ENCODE measurements at places on chromosomes 13 and 19.

- DNase-seq, result peak; percentile 89
These were observed 26.4 kb upstream of the TPT1 start for GRCh38 chr13:45367358-45367757.

DNA sequence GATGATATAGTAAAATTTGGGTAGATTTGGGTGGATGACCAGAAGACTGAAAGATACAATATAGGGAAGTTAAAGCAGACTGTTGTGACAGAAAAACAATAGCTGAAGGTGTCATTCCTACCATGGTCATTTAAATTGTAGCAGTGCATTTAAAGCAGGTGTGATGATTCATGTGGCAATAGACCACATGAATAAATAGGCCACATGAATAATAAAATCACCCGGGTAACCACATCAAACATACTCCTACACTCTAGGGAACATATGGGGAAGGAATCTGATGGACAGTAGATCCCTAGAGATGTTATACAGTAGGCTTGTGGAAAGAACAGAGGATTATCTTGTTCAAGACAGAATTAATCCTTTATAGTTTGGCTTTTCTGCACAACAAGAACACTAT lies 392.6 kb downstream of the SLITRK5 start:
- no peak for DNase-seq

DNA sequence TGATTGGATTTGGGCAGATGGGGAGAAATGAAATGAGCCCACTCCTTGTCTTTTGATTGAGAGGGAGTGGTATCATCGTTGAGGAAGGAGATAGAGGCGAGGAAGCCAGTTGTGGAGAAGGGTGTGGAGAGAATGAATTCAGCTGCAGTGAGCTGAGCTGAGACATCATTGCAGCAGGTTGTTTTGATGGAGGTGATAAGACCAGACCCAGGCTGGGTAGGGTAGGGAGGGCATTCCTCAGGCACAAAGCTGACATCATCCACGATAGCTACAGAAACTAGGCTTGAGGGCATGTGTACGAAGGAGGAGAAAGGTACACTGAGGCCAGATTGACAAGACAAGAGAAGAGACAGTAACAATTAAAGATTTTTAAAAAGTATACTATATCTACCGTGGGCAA lies 1500.9 kb upstream of the SLC10A2 start:
- DNase-seq, result no peak

DNA sequence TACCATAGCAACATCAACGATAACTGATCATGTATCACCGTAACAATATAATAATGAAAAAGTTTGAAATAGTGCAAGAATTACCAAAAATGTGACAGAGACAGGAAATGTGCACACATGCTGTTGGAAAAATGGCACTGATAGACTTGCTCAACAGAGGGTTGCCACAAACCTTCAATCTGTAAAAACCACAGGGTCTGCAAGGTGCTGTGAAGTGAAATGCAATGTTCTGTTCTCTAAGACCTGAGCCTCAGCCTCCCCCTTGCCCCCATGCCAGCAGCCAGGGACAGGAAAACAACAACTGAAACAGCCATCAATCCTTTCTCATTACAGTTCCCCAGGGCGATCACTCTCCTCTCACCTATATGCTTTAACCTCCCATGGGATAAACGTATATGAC lies 88.4 kb downstream of the USP12 start:
- DNase-seq, result no peak

DNA sequence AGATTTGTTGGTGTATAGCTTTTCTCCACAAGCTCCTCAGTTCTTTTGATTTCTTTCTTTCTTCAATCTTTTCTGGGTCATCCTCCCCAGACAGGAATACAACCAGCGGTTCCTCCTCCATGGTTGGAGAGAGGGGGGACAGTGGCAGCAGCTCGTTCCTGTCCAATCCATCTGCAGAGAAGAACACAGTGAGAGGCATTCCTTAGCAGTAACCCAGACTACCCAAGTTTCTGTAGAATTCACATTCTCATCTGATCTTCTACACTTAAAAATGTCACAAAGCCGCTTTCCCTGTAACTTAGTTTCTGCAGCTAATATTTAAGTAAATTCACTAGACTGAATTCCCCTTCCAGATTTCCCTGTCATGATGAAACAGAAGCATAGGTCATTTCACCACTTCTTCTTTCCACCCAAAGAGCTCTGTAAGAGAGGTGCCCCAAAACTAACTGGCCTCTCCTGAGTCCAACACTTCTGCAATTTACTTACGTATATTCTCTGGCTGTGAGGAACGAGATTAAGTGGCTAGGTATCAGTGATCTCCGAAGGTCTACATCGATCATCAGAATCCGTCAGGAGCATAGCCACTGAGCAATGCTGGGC lies 171.9 kb downstream of the TBC1D4 start:
- no peak for DNase-seq

- DNase-seq, result no peak
These were observed 5.3 kb downstream of the SHD start for GRCh38 chr19:4284176-4284958.

Measured in T follicular helper cell (primary cell).